ENCODE measurements at places on chromosomes 4 and X. TPM values are rescaled to one million over a fixed set of nuclear protein-coding genes. Genes with fewer than 3 reads are reported as not detected.

The DMRTC1B gene
- not detected for total RNA-seq

The SNCA gene
- 26.2 TPM for total RNA-seq

The ENPP6 gene
- total RNA-seq: not detected

The GAGE13 gene
- total RNA-seq: not detected

The ADH1B gene
- not detected for total RNA-seq

The FAT4 gene
- 3.2 TPM for total RNA-seq

The PAGE2 gene
- total RNA-seq: not detected

The TRIM75 gene
- not detected for total RNA-seq

The TLR10 gene
- total RNA-seq: not detected

The ZCCHC18 gene
- not detected for total RNA-seq

The CPLX1 gene
- total RNA-seq: 0.28 TPM

The EGF gene
- 0.14 TPM for total RNA-seq

The FAM114A1 gene
- total RNA-seq: 63.2 TPM

The DGKQ gene
- total RNA-seq: 14.4 TPM

The TBC1D8B gene
- 4.7 TPM for total RNA-seq

The PPBP gene
- 3.9 TPM for total RNA-seq

The CPEB2 gene
- 5.7 TPM for total RNA-seq

The USP46 gene
- 12.2 TPM for total RNA-seq

The NPY1R gene
- total RNA-seq: not detected

The HSFX2 gene
- total RNA-seq: not detected

The PNMA5 gene
- not detected for total RNA-seq

The PCSK1N gene
- 13.2 TPM for total RNA-seq

The WNK3 gene
- 0.92 TPM for total RNA-seq

The CHIC1 gene
- 2.6 TPM for total RNA-seq

The ZFYVE28 gene
- total RNA-seq: 1.3 TPM

The CFAP47 gene
- not detected for total RNA-seq

The CXCR3 gene
- total RNA-seq: not detected

The CENPE gene
- 11.1 TPM for total RNA-seq

The FAM236B gene
- not detected for total RNA-seq

The TLR8 gene
- total RNA-seq: not detected

The TMEM150C gene
- total RNA-seq: 0.42 TPM

The TGIF2LX gene
- total RNA-seq: not detected

The ADGRG2 gene
- total RNA-seq: 0.09 TPM

The MED12 gene
- 7.2 TPM for total RNA-seq

The ACTRT1 gene
- not detected for total RNA-seq

The SAGE1 gene
- not detected for total RNA-seq

The F8A2 gene
- not detected for total RNA-seq

The ERAS gene
- not detected for total RNA-seq

The ERVMER34-1 gene
- 4.2 TPM for total RNA-seq

The WDR44 gene
- total RNA-seq: 13.1 TPM

The HMGB2 gene
- total RNA-seq: 83.5 TPM

The TRIM60 gene
- total RNA-seq: not detected

The CLRN2 gene
- not detected for total RNA-seq

The FGFBP1 gene
- 1,063 TPM for total RNA-seq

The TFE3 gene
- 45.1 TPM for total RNA-seq

The DMD gene
- 5.1 TPM for total RNA-seq

The UBE2D3 gene
- total RNA-seq: 427 TPM

The FAM9B gene
- total RNA-seq: not detected

The XAGE2 gene
- total RNA-seq: not detected

The ZMYM3 gene
- 16.2 TPM for total RNA-seq

The KIAA1210 gene
- total RNA-seq: not detected

The ADRA2C gene
- total RNA-seq: not detected

The HMX1 gene
- not detected for total RNA-seq

The TCEAL2 gene
- total RNA-seq: 0.09 TPM

The BEND2 gene
- total RNA-seq: not detected

The RAB41 gene
- total RNA-seq: not detected
